Thymus (tissue), 14 donors: ENCODE measurements at places on chromosomes 1 and 21.

GRCh38 chr21:43816611-43817071 is 27.3 kb downstream of the RRP1 start:
- no peaks in the 10 kb centered on the region for H3K27me3 ChIP-seq
- no peaks in the 10 kb centered on the region for H3K36me3 ChIP-seq
- DNase-seq, result no peak
- no peak overlapping the region for H3K4me3 ChIP-seq
- no peak overlapping the region for H3K27ac ChIP-seq

DNA sequence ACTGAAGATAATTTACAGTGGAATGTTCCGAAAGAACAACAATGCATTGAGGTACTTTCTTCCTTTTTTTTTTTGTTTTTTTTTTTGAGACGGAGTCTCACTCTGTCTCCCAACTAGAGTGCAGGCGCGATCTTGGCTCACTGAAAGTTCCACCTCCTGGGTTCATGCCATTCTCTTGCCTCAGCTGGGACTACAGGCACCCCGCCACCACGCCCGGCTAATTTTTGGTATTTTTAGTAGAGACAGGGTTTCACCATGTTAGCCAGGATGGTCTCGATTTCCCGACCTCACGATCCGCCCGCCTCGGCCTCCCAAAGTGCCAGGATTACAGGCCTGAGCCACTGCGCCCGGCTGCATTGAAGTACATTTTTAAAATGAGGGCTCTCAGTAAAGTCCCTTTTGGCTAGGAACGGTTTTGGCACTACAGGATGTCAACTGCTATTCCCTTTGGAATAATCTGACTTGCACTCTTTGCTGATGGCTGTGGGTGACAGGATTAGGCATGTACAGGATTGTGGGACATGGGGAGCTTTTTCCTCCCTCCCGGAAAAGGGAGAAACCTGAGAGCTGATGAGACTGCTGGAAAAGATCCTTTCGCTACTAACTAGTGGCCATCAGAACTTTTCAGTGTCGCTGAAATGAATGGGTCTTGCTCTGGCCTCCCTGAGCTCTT is 56.9 kb upstream of the EDEM3 start:
- no peak for DNase-seq
- H3K27ac ChIP-seq, result no peak overlapping the region
- H3K27me3 ChIP-seq, result no peaks in the 10 kb centered on the region
- no peaks in the 10 kb centered on the region for H3K4me1 ChIP-seq
- no peak overlapping the region for H3K4me3 ChIP-seq

- no peak overlapping the region for H3K4me3 ChIP-seq
- H3K4me1 ChIP-seq, result no peaks in the 10 kb centered on the region
- no peaks in the 10 kb centered on the region for H3K36me3 ChIP-seq
- no peak for DNase-seq
- peaks cover 27% of the 10 kb centered on the region for H3K27me3 ChIP-seq
These were observed 1.4 kb upstream of the G0S2 start for GRCh38 chr1:209673631-209674417.

- peaks cover 20% of the 10 kb centered on the region for H3K4me1 ChIP-seq
- H3K36me3 ChIP-seq, result no peaks in the 10 kb centered on the region
- H3K27ac ChIP-seq, result no peak overlapping the region
- no peak overlapping the region for H3K4me3 ChIP-seq
- no peak for DNase-seq
These were observed 13.9 kb downstream of the DLGAP3 start for GRCh38 chr1:34915521-34915920.

GRCh38 chr1:59340411-59341307 is 43.8 kb downstream of the FGGY start:
- DNase-seq, result no peak
- H3K27me3 ChIP-seq, result no peaks in the 10 kb centered on the region
- H3K27ac ChIP-seq, result no peak overlapping the region
- H3K4me3 ChIP-seq, result no peak overlapping the region

- DNase-seq, result no peak
- H3K36me3 ChIP-seq, result no peaks in the 10 kb centered on the region
- H3K4me1 ChIP-seq, result no peaks in the 10 kb centered on the region
- H3K27me3 ChIP-seq, result no peaks in the 10 kb centered on the region
These were observed 101.3 kb upstream of the C1orf21 start for GRCh38 chr1:184285401-184286087.
